Amygdala (tissue), 56 donors: ENCODE measurements at places on chromosomes 16 and 17.

- DNase-seq = no peak
Measured at GRCh38 chr16:68444056-68444657, 4.2 kb downstream of the SMPD3 start.

DNA sequence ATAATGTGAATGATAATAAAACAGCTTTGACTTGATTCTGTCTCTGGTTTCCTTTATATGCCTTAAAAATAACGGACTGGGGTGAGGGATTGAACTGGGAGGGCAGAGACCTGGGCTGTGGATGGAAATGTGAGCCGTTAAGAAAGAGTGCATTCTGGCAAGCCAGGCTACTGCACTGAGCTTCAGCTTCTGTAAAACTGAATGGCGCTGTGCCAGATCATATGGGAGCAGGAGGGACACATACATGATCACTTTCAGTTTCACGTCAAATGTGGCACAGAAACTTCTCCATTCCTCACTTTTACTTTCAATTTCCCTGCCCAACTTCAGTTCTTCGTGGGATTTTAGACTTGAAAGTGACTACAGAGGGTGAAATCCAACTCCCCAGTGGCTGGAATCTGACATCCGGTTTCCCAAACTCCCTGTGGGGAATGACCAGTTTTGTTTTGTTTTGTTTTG, 1.1 kb downstream of the MT2A start:
- peak; percentile 44 for DNase-seq

- DNase-seq = peak; percentile 45
Measured at GRCh38 chr17:77449908-77450741, 309.4 kb downstream of the SEC14L1 start.

DNA sequence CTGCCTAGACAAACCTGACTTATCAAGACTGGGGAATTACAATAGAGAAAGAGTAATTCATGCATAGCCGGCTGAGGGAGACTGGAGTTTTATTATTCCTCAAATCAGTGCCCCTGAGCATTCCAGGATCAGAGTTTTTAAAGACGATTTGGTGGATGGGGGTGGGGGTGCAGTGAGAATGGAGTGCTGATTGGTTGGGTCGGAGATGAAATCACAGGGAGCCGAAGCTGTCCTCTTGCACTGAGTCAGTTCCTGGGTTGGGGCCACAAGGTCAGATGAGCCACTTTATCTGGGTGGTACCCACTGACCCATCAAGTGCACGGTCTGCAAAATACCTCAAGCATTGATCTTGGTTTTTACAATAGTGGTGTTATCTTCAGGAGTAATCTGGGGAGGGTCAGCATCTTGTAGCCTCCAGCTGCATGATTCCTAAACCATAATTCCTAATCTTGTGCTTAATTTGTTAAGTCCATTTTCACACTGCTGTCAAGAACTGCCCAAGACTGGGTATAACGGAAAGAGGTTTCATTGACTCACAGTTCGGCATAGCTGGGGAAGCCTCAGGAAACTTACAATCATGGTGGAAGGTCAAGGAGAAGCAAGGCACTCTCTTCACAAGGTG, 69.6 kb downstream of the MARF1 start:
- no peak for DNase-seq
